Activated CD4-positive, alpha-beta T cell treated with anti-CD3 and anti-CD28 coated beads for 4 hours (primary cell): ENCODE measurements at places on chromosomes 5 and 9.

GRCh38 chr9:135251331-135251761 is 163.9 kb downstream of the OLFM1 start:
- no peak for DNase-seq

DNA sequence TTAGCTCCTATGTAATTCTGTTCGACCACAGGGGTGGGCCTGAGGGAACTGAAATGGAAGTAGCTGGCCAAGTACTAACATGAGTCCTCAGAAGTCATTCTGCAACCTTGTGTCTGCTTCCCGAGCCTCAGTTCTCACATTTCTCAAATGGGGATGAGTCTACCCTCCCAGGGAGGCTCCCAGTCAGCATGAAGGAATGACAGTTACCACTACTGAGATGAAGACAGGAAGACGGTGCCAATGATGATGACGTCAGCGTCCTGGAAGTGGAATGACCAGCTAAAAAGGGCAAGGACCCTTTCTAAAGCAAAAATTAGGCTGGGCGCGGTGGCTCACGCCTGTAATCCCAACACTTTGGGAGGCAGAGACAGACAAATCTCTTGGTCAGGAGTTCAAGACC is 6.8 kb downstream of the PIP5KL1 start:
- no peak for DNase-seq

DNA sequence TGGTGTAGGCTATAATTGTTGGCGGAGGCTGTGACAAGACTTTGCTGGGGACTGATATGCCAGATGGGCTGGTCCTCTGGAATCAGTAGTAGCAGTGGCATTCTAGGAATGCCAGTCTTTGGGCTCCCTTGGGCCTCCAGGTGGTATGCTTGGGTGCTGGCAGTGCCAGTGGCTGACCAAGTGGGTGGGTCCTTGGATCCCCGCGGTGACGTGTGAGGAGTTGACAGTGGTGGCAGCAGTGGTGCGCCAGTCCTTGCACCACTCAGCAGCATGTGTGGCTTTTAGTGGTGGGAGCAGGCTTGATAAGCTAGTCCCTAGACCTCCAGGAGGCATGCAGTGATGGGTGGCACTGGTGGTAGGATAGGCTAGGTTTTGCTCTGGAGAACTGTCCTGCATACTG is 63.9 kb downstream of the UNC13B start:
- no peak for DNase-seq

DNA sequence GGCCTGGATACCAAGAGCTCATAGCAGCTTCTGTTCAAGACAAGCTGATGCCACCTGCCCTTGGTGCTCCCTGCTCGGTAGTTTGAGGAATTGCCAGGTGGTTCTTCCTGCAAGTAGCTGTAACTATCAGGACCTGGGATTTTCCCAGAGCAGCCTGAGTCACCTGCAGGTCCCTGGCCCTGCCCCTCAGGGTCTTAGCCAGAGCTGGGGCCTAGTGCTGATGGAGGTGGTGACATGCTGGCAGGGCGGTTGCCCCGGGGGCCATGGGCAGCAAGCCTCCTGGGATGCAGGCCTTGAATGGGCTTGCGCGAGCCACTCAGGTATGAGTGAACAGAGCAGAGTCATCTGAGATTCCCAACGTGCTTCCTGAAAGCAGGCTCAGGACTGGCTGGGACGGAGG is 262.3 kb downstream of the HSPA4 start:
- no peak for DNase-seq

- no peak for DNase-seq
Measured at GRCh38 chr5:148858547-148858946, 32.1 kb downstream of the ADRB2 start.

DNA sequence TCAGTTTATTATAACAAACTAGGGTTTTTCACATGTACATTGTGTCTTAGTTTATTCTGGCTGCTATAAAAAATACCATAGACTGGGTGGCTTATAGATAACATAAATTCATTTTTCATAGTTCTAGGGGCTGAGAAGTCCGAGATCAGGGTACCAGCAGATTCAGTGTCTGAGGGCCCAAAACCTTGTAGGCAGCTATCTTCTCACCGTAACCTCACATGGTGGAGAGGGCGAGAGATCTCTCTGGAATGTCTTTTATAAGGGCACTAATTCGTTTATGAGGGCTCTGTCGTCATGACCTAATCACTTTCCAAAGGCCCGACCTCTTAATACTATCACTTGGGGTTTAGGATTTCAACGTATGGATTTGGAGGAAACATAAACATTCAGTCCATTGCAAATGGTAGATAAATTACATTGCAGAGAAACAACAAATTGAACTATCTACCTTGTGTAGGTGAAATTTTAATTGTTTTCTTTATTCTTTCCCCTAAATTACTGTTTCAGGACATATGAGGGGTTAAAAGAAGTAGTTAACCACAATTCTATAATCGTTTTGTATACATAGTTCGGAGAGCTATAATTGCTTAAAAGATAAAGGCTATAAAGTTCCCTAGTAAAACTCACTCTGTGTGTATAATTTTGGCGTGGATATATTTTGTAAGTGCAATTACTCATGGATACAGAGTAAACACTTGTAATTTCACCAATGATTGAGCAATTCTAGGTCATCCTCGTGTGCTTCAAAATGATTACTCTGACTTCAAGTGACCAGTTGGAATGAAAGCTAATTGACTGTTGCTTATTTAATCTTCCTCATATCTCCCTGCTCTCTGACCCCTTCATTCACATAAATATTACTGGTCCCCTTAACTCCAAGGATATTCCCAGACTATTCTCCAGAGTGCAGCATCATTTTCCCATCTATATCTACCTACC is 247.5 kb upstream of the TMEM161B start:
- DNase-seq, result no peak
